ENCODE measurements at places on chromosomes 7 and 10. TPM values are rescaled to one million over a fixed set of nuclear protein-coding genes. Genes with fewer than 3 reads are reported as not detected.

DNA sequence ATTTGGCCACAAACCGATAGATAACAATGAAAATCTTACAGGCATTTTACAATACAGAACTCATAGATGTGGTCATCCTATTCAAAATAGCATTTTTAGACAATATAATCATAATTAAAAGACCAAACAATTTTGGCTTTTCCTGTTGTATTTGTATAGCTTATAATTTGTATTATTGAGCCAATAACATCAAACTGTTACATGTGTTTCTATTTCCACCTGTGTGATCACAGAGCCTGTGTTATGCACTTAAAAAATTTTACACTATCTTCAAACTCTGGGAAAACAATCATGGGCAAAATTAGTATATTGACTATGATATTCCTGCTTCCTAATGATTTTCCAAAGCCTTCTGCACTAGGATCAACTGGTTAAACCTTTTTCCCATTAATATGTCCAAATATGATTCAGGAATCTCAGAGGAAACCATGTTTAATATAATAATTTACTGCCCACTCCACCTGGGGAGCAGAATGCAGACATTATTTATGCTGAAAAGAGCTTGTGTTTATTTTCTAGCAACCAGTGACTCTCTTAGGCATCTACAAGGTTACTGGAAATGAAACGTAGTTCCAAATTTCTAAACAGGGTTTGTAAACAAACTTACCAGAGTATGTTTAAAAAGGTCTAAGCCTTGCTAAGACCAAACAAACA, 1.7 kb downstream of the RHOBTB1 start:
- DNase-seq: no peak

GRCh38 chr7:135077642-135078041, 70.2 kb upstream of the TMEM140 start:
- DNase-seq: no peak

- no peak for DNase-seq
Observed at GRCh38 chr10:123274306-123275135, 120.3 kb downstream of the BUB3 start.

DNA sequence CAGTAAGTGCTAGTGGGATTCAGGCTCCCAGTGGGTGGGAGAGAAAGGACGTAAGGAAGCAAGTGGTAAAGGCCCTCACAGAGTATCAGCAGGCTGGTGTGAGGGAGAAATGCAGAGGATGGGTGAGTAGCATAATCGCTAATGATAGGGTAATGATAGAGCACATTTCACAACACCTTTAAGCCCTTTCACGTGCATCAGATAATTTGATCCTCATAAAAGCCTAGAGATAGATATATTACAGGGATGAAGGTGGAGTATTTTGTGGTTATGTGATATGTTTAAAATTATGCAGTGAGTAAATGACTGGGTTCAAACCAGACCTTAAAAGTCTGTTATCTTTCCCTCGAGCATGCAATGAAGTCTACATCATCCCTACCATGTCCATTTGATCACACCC, 10.3 kb downstream of the LEP start:
- DNase-seq: no peak

DNA sequence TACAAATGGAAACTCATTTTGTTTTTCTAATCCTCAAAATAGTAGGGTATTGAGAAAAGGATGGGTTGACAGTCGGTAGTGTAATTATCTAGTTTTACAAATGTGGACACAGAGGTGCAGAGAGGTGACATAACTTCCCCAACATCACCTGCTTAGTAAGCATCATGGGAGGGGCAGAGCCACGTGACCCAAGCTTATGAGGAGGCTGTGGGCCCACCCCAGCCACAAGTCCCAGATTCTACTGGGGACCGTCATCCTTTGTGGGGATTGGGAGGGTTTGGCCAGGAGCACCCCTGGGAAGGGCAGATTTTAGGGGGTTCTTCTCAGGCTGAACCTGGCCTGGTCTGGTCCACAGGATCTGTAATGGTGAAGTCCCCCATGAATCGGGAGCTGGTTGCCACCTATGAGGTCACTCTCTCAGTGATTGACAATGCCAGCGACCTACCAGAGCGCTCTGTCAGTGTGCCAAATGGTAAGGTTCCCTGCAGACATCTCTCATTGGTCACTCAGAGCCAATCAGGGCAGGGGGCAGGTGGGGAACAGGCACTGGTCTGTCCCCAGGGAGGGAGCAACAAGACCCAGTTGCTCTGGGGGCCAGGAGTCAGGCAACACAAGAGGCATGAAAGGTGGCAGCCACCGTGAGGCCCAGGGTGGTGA, 23.6 kb upstream of the VSIR start:
- DNase-seq: no peak

- DNase-seq: no peak
Observed at GRCh38 chr7:131895541-131896164, 339.2 kb upstream of the PODXL start.

Gene PPIF
- polyA plus RNA-seq: 19.9 TPM

DNA sequence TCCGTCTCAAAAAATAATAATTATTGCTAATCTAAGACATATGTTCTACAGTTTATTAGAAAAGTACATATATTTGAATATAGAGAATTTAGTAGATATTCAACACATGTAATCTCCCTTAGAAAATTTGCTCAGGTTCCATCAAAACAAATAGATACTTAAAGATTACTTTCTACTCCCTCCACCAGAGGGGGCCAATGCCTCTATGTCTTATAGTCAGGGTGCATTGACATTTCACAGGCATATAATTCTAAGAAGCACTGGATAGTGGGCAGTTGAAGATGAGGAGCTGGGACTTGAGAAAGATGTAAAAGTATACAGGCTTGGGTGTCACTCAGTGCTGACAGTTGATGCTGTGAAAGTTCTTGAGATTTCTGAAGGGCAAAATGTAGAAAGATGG, 301.6 kb upstream of the HPS1 start:
- DNase-seq: no peak

Gene NXPH1
- not detected for polyA plus RNA-seq

Gene CCDC3
- 14.6 TPM for polyA plus RNA-seq

DNA sequence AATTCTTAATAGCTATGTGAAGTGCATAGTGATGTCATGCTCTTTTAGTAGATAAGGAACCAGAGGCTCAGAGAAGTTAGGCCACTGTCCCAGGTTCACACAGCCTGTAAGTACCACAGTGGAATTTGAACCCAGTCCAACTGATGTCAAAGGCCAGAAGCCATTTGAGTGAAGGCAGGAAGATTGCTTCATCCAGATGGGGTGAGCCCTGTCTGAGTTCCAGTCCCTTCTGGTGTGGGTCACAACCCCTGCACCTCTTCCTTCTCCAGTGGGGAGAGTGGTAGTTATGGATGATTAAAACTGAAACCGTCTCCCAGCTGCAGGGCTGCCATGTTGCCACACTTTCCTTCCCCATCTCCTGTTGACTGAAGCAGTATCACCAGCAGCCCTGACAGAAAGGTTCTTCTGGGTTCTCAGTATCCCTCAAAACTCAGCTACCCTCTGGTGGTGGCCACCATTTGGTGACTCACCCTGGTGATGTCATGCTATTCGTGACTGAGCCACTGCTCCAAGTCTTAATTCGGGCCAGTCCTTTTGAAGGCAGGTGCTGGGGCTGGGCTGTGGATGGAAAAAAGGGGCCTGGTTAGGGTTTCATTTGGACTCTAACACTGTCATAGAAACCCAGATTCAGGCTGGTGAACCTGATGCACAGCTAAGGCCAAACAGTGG, 1.5 kb upstream of the C10orf95 start:
- no peak for DNase-seq

Gene CTAGE8
- 0.75 TPM for polyA plus RNA-seq

GRCh38 chr10:43923328-43923727, 274.6 kb upstream of the ZNF32 start:
- DNase-seq: no peak

GRCh38 chr10:43237631-43238446, 29.0 kb downstream of the RASGEF1A start:
- DNase-seq: no peak

- DNase-seq: no peak
Observed at GRCh38 chr7:114660126-114660486, 245.5 kb downstream of the FOXP2 start.

DNA sequence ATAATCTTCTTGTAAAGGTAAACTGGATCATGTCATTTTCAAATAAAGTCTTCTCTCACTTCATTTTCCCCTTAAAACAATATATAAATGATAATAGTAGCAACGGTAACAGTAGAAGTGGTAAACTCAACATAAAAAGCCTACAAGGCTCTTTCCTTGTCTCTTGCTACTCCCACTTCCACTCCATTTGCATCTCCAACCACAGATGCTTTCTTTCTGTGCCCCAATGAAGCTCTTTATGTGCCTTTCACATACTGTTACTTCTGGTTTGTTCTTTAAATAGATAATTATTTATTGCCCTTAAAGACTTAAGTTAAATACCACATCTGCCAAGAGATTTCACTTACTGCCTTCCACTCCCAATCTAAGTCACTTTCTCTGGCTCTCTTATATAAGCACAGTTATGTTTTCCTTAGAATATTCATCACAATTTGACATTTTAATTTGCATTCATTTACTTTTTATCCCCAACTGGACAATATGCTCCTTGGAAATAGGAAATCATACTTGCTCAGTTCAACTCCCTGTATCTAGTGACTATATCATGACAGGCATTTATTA, 149.9 kb downstream of the CRPPA start:
- no peak for DNase-seq

Gene NKX2-3
- 1.2 TPM for polyA plus RNA-seq

GRCh38 chr10:12958546-12959110, 42.9 kb downstream of the CCDC3 start:
- no peak for DNase-seq

DNA sequence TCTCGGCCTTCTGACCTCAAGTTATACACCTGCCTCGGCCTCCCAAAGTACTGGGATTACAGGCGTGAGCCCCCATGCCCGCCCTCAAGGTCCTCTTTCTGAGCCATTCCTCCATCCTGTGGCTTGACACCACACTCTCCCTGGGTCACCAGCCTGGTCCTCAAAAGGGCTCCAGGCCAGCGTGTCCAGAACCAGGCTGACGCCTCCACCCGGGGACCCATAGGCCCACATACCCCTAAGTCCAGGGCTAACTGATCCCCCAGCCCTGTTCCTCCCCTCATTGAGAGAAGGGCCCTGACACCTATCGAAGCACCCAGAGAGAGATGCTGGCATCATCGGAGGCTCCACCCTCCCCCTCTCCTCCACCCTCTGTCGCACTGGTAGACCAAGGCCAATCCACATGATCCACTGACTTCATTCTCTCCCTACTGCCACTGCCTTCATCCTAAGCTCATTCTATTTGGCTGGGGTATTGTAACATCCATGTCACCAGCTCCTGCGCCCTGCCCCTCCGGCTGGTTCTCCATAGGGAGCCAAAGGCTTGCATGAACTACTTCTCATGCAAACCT, 46.7 kb downstream of the TMEM270 start:
- no peak for DNase-seq

- DNase-seq: no peak
Observed at GRCh38 chr7:130943981-130944380, 210.0 kb upstream of the KLF14 start.

Gene FAM241B
- polyA plus RNA-seq: 0.39 TPM

Gene OR2A12
- polyA plus RNA-seq: 0.09 TPM

DNA sequence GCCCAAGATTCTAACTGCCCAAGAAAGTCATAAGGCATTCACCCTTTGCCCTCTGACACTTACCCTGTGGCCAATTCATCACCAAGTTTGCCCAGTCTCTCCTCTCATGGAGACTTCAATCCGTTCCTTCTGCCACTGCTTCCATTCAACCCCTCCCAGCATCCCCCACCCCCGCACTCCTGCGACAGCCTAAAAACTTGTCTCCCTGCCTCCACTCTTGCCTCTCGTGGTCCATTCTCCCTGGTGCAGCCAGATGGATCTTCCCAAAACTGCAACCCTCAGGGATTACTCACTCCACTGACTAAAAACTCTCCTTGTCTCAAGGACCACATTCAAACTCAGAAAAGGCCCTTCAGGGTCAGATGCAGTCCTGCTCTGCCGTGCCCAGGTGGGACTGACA, 32.3 kb upstream of the PLXNA4 start:
- DNase-seq: no peak

Gene IQCE
- polyA plus RNA-seq: 5.4 TPM

- no peak for DNase-seq
Observed at GRCh38 chr10:121159670-121160069, 308.5 kb downstream of the WDR11 start.

Gene GNGT1
- polyA plus RNA-seq: not detected

Gene ENTPD7
- polyA plus RNA-seq: 3.7 TPM

Gene GCK
- 5.0 TPM for polyA plus RNA-seq

Gene SEC31B
- polyA plus RNA-seq: 10.8 TPM

DNA sequence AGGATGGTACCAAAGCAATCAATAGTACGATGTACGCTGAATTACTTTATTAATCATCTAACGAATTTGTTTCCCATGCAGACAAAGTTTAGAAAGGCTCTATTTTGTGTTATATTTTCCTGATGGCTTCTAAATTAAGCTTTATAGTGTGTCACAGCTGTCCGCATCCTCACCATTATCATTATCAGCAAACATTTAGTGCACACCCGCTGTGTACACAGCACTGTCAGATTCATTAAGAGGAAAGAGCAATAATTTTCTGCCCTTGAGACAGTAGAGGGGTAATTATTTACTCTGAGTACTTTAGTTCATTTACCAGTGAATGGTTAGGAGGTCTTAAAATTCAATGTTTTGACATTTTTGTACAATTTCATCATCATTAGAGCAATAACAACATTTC, 233.3 kb upstream of the PTPRZ1 start:
- DNase-seq: no peak

Gene ZNF503
- 10.8 TPM for polyA plus RNA-seq

DNA sequence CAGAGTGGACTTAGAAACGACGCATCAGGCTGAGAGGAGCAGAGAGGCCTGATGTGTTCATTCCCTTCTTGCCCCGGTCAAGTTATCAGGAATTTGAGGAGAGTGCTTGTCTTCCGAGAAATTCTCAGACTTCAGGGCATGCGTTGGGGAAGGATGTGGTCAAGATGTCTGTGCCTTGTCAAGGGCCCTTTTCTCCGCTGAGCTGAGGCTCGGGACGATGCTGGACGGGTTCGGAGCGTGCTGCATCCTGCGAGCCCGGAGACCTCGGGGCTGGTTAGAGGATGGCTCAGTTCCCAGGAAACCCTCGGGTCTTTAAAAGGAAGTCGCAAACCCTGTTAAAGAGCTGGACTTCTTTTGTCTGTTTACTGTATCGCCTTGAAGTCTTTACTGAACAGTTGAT, 325.4 kb downstream of the ADARB2 start:
- no peak for DNase-seq

Gene TMEM184A
- polyA plus RNA-seq: 0.78 TPM

- no peak for DNase-seq
Observed at GRCh38 chr7:87369216-87369615, 23.8 kb downstream of the CROT start.

- DNase-seq: no peak
Observed at GRCh38 chr10:76523791-76524351, 1092.4 kb downstream of the LRMDA start.

Gene SNX10
- polyA plus RNA-seq: 2.2 TPM
